Germinal center (tissue), 1 donor: ENCODE measurements at places on chromosomes 12 and 14.

GRCh38 chr14:64641760-64642159 is 62.5 kb upstream of the PLEKHG3 start:
- no peak for DNase-seq

DNA sequence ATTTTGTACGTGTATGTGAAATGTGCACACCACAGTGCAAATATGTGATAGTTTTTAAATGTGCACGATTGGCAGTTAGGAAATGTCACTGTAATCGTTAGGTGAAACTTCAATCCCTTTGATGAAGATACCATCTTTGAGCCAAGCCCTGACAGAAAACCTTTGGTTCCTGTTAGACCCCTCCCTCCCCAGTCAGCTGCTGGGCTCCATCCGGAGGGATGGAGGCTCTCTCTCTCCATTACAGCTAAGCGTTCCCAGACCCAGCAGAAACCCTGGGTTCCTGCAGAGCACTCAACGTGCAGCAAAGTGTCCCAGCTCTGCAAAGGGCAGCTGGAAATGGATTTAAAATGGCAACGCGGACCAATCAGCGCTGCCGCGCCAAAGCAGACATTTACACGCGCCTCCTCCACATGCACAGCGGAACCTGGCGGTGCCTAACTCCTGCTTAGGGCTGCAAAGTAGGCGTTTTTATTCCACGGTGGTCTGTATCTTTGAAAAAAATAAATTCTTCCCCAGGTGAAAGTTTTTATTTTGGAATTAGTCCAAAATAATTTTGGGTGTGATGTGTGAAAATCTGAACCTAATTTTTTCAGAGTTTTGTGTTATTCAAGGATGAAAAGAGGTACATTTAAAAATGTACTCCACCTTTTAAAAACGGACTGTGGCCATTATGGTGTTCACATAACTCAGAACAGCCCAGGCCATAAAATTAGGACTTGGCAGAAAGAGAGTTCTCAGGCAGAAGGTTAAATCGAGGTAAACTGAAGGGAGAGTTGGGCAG is 1.4 kb upstream of the HMGA2 start:
- no peak for DNase-seq

GRCh38 chr12:92234533-92234932 is 88.9 kb upstream of the BTG1 start:
- DNase-seq, result no peak

DNA sequence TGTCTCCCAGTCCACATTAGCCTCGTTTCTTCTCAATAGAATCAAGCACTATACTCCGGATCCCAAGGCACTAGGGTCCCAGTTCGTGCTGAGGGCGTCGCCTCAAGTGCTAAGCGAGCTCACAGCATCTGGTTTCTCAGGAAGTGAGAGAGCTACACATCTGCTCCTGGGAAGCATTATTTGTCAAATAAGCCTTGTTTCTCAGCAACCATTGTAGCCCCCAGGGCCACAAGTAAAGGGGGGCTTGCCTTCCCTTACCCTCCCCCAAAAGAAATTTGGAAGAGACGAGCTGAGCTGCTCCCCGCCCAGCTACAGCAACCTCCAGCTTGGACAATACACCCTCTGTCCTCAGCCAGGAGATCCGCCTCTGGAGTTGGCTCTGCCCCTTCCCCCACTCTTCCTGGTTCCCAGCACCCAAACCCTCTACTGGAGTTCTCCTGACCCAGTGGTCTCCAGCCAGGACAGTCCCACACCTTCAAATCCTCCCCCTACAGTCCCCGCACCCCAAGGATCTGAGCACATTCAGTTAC is 5.7 kb upstream of the TNS2 start:
- no peak for DNase-seq

DNA sequence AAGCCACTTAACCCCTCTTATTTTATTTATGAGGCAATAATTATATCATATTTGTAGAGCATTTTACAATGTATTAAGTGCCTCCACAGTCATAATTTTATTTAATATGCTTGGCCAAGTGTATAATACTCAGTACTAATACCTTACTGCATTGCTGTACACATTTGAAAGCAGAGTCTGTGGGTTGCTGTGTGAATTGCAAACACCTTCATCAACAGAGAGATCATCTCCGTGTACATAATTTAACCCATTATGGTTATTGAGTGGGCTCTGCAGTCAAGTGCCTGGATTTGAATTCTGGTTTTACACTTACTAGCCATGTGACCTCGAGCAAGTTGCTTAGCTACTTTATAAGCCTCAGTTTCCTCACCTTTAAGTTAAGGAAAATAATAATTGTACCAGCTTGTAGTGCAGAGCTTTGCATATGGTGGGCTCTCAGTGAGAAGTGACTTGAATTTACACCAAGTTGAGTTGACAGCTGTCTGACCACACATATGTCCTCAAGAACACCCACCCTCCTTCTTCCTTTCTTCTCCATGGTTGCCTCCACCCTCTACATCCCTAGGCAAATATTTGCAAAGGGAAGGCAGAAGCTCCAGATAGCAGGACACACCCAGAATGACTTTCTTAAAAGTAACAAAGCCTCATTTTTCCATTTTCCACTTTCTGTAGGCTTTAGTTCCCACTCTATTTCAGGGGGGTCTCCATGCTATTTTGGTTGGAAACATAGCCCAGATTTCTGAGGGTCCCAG is 12.3 kb downstream of the CRACR2A start:
- DNase-seq, result no peak

- peak; percentile 48 for DNase-seq
These were observed 595 bp upstream of the METAP2 start for GRCh38 chr12:95473231-95473883.

GRCh38 chr12:94979941-94980340 is 23.6 kb downstream of the NDUFA12 start:
- no peak for DNase-seq

DNA sequence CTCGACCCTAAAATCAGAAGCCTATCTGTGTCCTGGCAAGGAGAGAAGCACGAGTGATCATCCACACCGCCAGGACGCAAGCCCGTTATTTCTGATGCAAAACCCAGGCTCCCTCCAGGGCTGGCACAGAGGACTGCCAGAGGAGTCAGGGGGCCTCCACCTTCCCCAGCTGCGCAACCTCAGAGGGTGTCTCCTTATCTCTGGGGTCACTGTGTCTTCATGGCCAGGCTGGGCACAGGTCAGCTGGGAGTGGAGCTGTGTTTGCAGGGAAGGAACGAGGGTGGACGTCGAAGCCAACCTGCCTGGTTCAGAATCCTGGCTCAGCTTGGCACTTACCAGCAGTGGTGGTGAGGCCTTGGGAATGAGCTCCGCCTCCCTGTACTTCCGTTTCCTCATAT is 12.0 kb upstream of the SERPINA3 start:
- no peak for DNase-seq

DNA sequence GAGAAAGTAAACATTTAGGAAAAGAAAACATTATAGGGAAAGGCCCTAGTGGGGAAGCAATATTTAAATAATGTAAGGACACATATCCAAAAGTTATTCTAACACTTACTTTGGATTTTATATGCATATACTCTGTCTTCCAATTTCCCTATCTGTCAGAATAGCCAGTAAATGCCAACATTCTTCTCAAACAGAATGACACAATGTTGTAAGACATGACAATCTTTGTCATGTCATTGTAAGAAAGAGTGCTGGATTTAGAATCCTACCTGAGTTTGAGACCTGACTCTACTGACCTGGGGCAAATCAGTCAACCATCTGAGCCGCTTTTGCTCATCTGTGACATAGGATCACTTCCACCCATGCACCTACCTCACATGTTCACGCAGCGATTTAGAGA is 198.3 kb downstream of the PHLDA1 start:
- no peak for DNase-seq

DNA sequence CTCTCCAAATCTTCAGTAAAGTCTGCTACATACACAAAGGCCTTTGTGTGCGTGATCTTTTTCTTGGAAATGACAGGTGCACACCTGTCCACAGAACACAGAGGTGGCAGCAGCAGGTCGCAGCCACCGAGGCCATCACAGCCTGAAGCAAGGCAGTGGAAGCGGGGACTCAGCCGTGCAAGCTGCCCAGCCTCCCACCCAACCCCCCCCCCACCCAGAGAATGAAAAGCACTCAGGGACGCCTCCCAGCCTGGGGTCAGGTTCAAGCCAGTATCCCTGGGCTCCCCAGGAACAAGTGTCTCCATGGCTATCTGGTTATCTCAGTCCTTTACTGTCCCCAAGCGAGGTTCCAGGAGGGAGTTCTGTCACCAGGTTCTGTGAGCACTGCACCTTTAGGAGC is 31.2 kb upstream of the TSPAN9 start:
- no peak for DNase-seq

GRCh38 chr12:26736563-26737486 is 96.2 kb downstream of the ITPR2 start:
- no peak for DNase-seq

DNA sequence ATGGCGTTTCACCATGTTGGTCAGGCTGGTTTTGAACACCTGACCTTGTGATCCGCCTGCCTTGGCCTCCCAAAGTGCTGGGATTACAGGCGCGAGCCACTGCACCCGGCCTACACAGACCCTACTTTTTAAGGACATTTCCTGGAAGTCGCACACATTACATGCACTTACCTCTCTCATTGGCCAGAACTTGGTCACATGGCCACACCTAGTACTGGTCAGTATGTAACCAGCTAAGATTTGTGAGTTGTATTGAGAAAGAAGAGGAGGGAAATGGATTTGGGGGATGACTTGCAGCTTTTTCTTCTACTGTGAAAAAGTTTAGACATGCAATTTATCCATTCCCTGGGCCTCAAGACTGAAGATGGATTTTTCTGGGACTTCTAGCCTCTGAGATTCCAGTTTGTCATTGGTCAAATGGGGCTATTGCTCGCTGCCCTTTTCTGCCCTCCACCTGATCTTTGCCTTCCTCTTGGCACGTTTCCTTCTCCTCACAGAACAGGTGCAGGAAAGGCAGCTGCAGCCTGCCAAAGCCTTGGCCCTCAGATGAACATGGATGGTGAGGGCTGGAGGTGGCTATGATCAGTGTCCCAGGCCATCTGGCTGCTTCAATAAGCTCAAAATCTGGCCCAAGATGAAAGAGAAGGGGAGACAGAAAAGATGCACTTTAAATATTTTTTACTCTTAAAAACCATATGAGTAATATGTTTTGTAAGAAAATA is 7.1 kb upstream of the ZDHHC22 start:
- no peak for DNase-seq

DNA sequence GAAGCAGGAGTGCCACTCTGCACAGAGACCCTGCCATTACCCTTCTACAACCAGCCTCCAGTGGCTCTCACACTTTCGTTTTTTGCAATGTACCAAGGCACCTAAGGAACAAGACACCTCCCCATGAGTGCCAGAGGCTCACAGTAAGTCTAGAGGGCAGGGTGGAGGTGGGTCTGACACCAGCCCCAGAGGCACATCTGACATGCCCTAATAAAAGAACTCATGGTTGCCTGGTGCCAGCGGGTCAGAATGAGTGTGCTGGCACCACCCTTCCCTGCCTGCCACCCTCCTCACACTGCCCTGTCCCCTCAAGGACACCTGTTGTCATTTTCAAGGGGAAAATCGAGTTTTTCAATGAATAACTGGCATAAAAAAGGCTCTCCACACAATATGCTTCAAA is 161.2 kb downstream of the FOXN3 start:
- no peak for DNase-seq

DNA sequence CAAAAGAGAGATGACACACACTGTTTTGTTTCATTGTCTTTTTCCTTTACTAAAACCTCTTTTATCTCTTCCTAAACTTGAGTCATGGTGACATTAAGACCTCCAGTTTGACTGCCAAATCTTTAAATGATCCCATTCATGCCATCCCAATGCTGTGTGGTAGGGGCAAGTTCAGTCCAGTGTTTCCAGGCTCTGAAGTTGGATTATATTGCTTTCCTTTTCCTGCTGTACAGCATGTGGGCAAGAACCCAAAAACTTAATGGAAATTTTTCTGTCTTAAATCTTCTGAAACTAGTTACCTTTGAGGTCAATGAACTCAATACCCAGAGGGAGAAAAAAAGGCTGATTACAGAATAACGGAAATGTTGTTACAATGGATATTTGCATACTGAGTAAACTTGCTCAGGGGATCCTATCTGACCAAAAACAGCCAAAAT is 187.1 kb upstream of the FAR2 start:
- DNase-seq, result no peak

- DNase-seq, result no peak
These were observed 1.1 kb upstream of the EXD2 start for GRCh38 chr14:69190191-69190590.

GRCh38 chr12:130565189-130565588 is 150.9 kb downstream of the RIMBP2 start:
- no peak for DNase-seq

DNA sequence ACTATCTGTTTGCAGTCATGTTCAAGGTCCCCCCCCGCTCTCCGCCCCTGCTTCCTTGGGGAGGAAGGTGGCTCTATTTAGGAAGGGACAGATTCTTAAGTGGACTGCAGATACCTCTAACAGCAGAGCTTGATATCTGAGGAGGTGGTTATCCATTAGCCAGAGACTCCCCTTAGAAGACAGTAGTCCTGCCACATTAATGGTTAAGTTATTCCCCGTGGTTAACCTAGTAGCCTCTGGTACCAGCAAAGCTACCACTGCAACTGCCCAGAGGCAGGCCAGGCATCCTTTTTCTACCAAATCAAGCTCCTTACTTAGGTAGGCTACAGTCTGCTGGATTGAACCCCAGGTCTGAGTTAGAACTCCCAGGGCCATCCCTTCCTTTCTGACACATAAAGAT is 162.1 kb upstream of the AVPR1A start:
- DNase-seq, result no peak

- DNase-seq, result no peak
These were observed 28.6 kb downstream of the DDX51 start for GRCh38 chr12:132115500-132115899.

DNA sequence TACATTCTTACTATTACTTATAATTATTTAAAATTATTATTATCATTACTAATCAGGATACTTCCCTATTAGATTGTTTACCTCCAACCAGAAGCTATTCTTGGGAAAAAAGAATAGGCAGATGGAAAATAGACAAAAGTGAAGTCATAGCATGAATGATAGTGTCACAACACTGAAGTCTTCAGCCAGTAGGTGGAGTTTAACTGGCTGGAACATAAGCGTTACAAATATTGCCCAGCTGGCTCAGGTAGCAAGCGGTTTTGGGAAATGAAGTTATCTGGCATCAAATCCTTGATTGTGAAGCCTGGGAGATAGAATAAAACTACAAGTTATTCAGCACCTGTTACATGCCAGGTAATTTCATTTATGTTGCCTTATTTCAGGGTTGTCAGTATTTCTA is 762.9 kb downstream of the C12orf50 start:
- DNase-seq, result no peak

GRCh38 chr12:100566887-100567637 is 6.4 kb upstream of the GAS2L3 start:
- DNase-seq, result no peak

GRCh38 chr12:21828136-21828775 is 53.8 kb upstream of the KCNJ8 start:
- DNase-seq, result no peak

DNA sequence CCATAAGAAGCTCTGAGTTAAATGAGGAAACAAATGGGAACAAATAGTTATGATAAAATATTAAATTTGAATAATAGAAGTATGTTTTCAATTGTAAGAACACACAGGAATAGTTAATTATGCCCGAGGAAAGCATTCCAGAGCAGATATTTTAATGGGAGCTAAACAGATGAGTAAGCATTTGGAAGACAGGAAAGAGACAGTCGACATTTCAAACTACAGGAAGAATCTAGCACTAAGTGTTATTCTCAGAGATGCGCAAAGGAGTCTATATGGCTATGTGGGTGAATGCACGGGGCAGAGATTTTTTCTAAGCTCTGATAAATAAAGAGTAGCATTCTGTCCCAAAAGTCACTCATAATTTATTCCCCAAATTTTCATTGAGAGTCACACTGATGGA is 64.5 kb upstream of the SSTR1 start:
- no peak for DNase-seq

- DNase-seq, result no peak
These were observed 23.1 kb downstream of the ABCB9 start for GRCh38 chr12:122943196-122943595.
